ENCODE measurements at places on chromosomes 7 and 10.

DNA sequence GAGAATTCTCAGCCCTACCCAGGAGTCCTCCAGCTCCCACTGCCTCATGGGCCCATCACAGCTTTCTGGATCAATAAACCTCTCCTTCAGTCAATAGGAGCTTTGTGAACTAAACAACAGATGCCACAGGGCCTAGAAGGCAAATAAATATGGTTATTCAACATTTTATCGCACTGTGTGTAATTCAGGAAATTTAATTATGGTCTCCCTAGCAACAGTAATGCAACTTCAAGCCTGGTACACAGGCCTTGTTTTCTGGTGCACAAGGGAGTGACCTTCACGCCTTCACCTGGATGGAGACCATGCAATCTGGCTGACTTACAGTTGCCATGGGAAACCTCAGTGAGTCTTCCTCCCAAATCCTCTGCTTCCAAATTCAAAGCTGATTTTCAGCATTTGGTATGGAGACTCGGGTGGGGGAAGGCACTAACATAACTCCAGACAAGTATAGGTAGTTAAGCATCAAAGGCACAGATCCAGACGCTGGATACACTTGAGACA is 441.0 kb upstream of the NPVF start:
- DNase-seq = no peak

- DNase-seq = peak; percentile 93
Observed at GRCh38 chr10:113788604-113789083, 37.2 kb downstream of the PLEKHS1 start.

- DNase-seq = peak; percentile 46
Observed at GRCh38 chr10:65358565-65358964, 1567.3 kb upstream of the LRRTM3 start.

GRCh38 chr7:47568547-47568946 is 13.4 kb downstream of the TNS3 start:
- DNase-seq = no peak

DNA sequence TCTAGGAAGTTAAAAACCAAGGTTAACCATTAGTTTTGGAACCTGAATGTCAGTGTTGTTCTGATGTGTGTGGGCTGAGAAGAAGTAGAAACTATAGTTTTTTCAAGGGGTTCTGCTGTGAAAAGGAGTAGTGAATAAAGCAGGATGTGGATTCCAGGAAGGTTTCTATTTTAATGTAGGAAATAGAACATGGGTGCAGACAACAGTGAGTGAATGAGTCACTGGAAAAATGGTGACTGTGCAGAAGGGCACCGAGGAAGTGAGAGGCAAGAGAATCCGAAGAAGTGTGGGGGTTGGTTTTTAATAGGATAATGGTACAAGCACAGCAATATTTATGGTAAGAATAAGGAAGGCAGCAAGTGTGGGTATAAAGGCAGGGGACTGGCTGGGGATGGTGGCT is 120.4 kb downstream of the ARHGAP21 start:
- DNase-seq = peak; percentile 48

DNA sequence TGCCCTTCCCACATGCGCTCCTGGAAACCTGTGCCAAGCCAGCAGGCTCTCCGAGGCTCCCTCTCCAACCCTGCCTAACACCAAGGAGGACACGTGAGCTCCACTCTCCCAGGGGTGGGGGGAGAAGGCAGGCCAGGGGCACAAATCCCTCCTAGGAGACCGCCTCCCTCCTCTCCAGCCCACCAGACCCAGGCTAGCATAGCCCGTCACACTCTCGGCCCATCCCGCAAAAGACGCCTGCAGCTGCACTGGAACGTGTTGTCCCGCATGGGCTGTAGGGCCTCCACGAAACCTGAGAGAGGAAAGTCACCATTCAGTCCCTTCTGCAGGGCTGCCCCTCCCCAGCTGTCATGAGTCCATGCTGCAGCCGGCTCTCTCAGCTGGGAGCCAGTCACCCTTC is 126.3 kb downstream of the MAD1L1 start:
- no peak for DNase-seq

- no peak for DNase-seq
Observed at GRCh38 chr7:151611878-151612277, 92.2 kb upstream of the RHEB start.

DNA sequence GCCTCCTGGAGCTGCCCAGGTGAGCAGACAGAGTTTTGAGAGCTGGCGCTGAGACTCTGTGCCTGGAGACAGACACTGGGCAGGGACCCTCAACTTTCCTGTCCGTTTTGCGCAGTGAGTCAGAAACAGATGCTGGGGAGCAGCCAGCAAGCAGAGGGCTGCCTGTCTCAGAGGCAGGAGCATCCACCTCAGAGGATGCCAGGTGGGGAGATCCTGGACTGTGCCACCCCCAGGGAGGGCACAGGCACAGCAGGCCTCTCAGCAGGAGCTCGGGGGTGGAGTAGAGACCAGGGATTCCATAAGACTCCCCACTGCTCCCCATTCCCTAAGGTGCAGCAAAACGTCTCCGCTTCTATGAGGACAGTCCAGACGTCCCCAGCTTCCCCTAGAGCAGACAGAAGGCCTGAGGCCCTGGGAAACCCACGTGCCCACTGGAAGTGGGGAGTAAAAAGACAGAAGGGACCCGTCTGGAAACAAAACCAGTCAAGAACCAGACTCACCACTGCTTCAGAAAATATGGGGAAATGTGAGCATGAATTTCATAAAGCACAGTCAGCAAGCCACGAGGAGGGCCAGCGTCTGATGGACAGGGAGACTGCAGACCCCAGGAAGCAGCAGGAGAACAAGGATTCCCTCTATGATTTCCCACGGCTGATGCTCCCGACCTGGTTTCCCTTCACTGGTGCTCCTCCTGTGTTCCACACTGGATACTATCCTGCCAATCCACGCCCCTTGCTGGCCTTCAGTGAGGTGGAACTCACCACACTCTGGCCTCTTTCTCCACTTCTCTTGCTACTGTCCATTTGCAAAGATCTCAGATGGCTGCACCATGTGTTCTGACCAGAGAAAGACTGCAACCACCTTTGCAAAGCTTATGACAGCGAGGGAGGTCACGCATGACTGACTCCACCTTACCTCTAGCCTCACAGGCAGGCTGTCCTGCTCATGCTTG is 151.3 kb upstream of the FAM20C start:
- no peak for DNase-seq

- DNase-seq = no peak
Observed at GRCh38 chr10:89019569-89020327, 29.1 kb downstream of the FAS start.

DNA sequence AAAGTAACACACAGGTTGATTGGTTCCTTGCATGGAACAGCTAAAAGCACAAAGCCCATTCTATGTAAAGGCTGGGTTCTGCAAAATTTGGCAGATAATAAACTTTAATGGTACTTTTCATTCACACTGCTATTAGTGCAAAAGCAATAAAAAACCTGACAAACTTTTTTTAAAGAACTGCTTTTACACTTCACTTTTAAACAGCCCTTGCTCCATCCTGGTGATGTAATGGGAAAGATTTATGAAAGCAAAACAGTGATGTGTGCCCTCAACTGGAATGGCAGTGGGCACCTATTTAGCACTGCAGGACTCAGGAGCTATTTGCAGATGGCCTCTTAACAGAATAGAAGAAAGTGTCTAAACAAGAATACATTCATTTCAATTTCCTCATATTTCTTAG is 44.9 kb downstream of the TSPAN12 start:
- no peak for DNase-seq

DNA sequence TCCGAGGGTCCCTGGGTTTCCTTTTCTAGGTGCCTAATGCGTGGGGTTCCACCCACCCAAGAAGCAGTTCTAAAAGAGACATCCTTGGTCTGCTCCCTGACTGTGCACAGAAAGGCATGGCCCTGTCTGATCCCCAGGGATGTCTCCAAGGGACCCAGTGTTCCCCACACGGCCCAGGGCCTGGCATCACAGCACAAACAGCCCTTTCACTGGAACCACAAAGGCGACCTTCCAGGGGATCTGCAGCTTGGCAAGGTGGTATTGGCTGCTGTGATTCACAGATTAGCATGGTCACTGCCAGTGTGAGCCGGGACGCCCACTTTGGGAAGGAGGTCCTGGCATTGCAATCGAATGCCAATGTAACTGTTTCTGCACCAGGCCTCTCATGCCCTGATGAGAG is 6.4 kb downstream of the KCNMA1 start:
- no peak for DNase-seq

GRCh38 chr10:36559412-36560400 is 565.7 kb upstream of the ANKRD30A start:
- peak; percentile 20 for DNase-seq

GRCh38 chr7:150974468-150975391 is 3.4 kb downstream of the KCNH2 start:
- no peak for DNase-seq

DNA sequence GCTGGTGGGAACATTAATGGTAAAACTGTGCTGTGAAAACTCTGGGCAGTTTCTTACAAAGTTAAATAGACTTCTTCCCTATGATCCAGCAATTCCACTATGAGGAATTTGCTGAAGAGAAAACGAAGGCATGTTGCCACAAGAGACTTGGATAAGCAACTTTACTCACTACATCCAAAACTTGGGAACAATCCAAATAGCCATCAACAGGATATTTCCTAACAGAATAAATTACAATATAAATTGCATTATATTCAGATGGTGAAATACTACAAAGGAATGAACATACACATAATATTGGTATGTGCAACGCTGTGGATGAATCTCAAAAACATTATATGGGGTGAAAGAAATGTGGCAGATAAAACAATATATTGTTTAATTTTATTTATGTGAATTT is 21.4 kb upstream of the MKI67 start:
- peak; percentile 21 for DNase-seq

GRCh38 chr7:101724957-101725356 is 92.5 kb upstream of the CUX1 start:
- no peak for DNase-seq

DNA sequence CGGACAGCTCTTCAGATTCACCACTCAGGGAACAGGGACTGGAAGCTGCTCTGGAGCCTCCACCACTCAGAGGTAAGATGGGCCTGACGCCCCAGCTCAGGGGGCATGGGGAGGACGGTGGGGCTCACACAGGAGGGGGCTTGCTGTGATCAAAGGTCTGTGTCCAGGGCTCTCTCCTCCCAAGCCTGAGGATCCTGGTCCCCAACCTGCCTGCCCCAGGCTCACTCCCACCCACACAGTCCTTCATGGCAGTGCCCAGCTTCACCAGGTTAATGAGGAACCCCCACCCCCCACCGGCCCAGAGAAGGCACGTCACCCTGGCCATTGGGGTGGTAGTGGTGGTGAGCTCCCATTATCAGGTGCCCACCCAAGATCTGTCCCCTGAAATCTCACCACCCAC is 926.7 kb upstream of the ZNF722 start:
- no peak for DNase-seq

GRCh38 chr10:44865289-44865671 is 45.9 kb upstream of the TMEM72 start:
- no peak for DNase-seq

DNA sequence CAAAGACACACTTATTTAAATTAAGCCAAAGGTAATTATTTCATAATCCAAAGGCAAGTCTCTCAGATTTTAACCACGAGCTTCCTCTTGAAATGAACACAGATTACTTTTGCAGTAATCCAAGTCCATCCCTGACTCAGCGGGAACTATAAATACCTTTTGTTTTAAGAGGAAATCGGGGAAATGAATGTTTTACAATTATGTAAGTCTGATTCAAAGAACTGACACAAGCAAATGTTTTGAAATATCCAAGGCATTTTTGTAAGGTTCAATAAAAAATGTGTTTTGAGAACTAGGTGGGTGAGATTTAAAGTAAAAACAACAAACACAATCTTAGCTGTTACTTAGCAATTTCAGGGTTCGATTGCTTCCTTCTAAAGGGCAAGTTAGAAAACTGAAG is 179.8 kb upstream of the ASAH2 start:
- DNase-seq = no peak

- no peak for DNase-seq
Observed at GRCh38 chr7:90678986-90679385, 82.9 kb downstream of the CDK14 start.

DNA sequence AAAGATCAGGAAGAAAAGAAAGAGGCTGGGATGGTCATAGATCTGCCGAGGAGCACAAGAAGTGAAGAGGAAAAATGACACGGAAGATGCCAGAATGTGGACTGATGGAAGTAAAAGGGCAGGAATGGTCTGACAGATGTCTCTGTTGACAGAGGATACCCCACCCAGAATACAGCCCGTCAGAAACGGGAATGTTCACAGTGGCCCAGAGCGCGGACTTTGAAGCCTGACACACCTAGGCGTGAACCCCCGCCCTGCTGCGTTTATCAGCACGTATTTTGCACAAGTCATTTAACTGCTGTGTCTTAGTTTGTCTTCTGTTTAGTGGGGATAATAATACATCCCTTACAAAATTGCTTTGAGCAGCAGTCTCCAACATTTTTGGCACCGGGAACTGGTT is 27.1 kb downstream of the AKR1B1 start:
- DNase-seq = no peak

DNA sequence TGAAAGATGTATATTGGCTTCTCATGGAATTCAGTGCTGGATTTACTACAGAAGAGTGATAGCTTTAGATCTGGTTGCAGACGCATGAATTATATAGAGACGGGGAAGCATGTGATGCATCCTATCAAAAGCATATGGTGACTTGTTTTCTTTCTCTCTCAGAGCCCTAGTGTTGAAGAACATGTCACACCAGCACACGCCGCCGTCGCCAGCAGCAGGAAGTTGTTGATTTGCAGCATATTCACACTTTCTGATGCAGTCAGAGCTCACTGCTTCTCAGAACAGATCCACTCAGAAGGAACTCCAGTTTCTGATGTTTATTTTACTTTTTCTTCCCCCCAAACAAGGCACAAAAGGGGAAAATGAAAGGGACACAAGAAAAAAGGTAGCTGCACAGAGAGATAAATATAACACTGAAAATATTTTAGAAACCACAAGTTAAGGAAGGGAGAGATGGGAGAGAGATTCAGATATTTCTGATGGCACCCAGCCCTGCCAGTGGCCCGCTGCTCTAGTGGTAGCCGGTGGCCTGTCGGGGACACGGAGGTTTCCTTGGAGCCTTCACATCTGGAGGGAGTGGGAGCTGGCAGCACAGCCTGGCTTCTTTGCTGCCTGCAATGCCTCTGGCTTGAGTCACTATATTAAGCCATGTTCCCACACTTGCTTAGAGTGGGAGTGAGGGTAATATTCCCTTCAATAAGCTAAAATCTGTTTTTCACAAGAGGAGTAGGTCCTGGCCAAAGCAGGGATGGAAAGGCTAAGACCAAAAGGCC is 123.2 kb downstream of the NRP1 start:
- DNase-seq = peak; percentile 77

- no peak for DNase-seq
Observed at GRCh38 chr7:90677486-90678404, 81.6 kb downstream of the CDK14 start.

DNA sequence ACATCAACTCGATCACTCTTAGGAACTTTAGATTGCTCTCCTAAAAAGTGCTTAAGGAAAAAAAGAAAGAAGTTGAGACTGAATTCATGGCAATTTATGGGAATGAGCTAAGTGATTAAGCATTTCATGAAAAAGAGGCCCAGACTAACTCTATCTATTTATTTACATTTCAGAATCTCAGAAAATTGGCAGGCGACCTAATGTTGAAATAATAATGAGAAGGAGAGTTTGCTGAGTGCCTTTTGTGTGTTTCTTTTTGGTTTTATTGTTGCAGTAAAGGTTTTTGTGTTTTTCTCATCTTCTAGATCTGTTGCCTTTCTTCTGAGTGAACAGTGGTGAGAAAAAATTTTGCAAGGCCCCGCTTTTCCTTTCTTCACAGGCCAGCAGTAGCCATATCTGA is 3.8 kb downstream of the GRK5 start:
- DNase-seq = no peak
